ENCODE measurements at places on chromosomes 16 and 17. TPM values are rescaled to one million over a fixed set of nuclear protein-coding genes. Genes with fewer than 3 reads are reported as not detected.

DNA sequence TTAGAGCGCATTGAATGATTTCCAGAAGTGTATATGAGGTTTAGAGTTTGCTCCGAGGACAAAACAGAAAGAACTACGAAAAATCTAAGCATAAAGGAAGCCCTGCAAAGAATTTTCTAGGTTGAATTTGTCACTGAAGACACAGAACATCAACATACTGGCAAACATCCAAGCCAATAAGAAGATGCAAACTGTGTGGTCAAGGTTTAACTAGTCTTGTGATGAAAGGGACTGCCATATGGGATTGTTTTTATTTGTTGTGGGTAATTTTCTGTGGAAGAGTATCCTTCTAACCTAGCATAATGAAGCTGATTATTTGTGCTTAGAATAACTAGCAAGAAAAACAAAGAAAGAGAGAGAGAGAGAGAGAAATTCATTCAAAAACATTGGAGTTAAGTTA is 492.0 kb upstream of the ERCC4 start:
- DNase-seq: no peak
- H3K4me1 ChIP-seq: peaks cover 9% of the 10 kb centered on the region
- H3K4me3 ChIP-seq: no peak overlapping the region
- no peaks in the 10 kb centered on the region for H3K36me3 ChIP-seq
- no peaks in the 10 kb centered on the region for H3K27me3 ChIP-seq

DNA sequence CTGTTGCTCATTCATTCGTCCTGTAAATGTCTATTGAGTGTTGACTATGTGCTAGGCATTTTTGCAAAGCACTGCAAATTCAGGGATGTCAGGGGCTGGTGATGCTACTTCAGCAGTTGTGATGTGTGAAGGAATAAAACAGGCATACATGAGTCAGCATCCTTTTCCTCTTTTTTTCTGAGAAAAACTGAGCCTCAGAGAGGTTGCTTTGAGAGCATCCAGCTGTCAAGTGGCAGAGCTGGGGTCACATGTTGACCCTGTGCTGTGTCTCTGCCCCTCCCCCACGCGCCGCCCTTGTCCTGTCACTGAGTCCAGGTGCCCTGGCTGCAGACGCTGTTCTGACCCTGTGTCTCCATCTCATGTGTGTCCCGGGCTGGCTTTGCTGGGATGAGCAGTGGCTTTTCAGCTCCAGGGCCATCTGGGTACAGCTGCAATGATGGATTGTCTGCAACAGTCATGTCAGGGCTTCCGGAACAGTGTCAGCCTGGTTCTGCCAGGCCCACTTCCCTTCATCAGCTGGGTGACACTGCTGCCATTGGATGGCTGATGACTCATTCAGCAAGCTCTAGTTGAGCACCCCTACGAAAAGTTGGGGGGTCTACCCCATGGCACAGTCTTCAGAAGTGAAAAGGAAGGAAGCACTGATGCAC is 14.9 kb downstream of the SEC14L5 start:
- H3K36me3 ChIP-seq: no peaks in the 10 kb centered on the region
- no peaks in the 10 kb centered on the region for H3K4me1 ChIP-seq
- peaks cover 26% of the 10 kb centered on the region for H3K27me3 ChIP-seq
- DNase-seq: no peak
- H3K27ac ChIP-seq: no peak overlapping the region

DNA sequence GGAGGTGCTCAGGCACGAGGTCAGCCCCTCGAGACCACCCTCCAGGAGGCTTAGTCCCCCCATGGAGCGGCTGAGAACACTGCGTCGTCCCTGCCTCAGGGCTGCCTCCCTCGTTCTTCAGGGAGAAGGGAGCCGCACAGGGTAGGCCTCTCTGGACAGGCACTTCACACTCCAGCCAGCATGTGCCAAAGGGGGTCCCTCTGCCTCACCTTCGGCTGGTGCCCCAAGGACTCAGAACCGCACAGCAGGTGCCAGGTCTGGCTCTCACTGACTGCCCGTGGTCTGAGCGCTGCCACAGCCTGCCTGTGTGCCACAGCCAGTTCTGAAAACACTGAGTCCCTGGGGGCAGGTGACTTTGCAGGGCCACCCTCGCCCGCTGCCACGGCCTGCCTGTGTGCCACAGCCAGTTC is 7.1 kb downstream of the P2RX5 start:
- no peak overlapping the region for H3K4me3 ChIP-seq
- H3K27ac ChIP-seq: no peak overlapping the region
- no peak for DNase-seq
- H3K36me3 ChIP-seq: no peaks in the 10 kb centered on the region
- no peaks in the 10 kb centered on the region for H3K4me1 ChIP-seq
- no peaks in the 10 kb centered on the region for H3K27me3 ChIP-seq

DNA sequence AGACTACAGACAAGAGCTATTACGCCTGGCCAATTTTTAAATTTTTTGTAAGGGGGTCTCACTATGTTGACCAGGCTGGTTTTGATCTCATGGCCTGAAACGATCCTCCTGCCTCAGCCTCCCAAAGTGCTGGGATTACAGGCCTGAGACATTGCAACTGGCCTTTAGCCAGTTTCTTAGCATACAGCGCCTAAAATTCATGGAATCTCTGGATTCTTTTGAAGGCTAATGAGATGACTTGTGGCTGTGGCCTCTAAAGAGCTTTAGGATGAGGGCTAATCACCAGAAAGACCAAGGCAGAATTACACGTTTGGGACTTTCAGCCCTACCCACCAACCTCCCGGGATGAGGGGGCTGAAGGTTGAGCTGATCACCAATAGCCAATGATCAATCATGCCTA is 34.6 kb downstream of the AKAP10 start:
- H3K27me3 ChIP-seq: no peaks in the 10 kb centered on the region
- H3K4me1 ChIP-seq: peaks cover 53% of the 10 kb centered on the region
- no peak overlapping the region for H3K27ac ChIP-seq
- no peak overlapping the region for H3K4me3 ChIP-seq

- H3K4me1 ChIP-seq: peaks cover 11% of the 10 kb centered on the region
- no peak for DNase-seq
- peaks cover 2% of the 10 kb centered on the region for H3K27me3 ChIP-seq
Measured at GRCh38 chr17:7467498-7467897, 11.9 kb downstream of the ZBTB4 start.

KRTAP4-3 gene
- total RNA-seq: not detected

MT3 gene
- not detected for total RNA-seq

LGALS9B gene
- not detected for total RNA-seq

NTHL1 gene
- 29.7 TPM for total RNA-seq

NOL3 gene
- 17.8 TPM for total RNA-seq

SMIM36 gene
- total RNA-seq: not detected
